Glutamatergic neuron (in vitro differentiated cells): ENCODE measurements at places on chromosomes 2 and 18. TPM values are rescaled to one million over a fixed set of nuclear protein-coding genes. Genes with fewer than 3 reads are reported as not detected.

The CNTNAP5 gene
- total RNA-seq, result 22.0 TPM

DNA sequence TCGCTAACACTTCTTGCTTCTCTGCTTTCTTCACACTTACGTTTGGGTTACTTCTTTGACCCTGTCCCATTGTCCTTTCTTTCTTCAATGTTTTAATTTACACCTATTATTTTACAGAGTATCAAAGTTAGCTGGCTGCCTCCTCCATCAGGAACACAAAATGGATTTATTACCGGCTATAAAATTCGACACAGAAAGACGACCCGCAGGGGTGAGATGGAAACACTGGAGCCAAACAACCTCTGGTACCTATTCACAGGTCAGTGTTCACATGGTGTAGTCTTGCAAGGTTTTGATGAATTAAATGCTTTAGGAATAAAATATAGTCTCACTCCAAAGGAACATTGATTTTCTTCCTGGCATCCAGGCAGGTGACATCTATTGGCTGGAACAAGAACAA is 919.0 kb downstream of the MBD2 start:
- H3K36me3 ChIP-seq, result no peaks in the 10 kb centered on the region
- H3K27ac ChIP-seq, result no peak overlapping the region
- DNase-seq, result no peak
- no peaks in the 10 kb centered on the region for H3K27me3 ChIP-seq
- H3K4me3 ChIP-seq, result no peak overlapping the region

DNA sequence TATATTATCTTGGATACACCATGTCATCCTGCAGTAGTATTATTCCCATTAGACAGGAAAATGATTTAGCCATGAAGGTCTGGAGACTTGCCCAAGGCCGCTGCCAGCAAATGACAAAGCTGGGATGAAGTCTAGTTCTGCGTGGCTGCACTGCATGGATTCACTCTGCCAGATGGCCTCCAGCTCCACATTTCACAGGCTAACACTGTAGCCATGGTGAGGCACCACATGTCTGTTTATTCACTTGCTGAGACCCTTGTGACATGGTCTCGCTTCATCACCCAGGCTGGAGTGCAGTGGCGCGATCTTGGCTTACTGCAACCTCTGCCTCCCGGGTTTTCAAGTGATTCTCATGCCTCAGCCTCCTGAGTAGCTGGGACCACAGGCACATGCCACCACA is 31.5 kb upstream of the SCG2 start:
- no peaks in the 10 kb centered on the region for H3K36me3 ChIP-seq
- peak overlapping the region; percentile 28 for H3K27ac ChIP-seq
- no peaks in the 10 kb centered on the region for H3K27me3 ChIP-seq
- no peak overlapping the region for H3K4me3 ChIP-seq
- H3K4me1 ChIP-seq, result peaks cover 1% of the 10 kb centered on the region

DNA sequence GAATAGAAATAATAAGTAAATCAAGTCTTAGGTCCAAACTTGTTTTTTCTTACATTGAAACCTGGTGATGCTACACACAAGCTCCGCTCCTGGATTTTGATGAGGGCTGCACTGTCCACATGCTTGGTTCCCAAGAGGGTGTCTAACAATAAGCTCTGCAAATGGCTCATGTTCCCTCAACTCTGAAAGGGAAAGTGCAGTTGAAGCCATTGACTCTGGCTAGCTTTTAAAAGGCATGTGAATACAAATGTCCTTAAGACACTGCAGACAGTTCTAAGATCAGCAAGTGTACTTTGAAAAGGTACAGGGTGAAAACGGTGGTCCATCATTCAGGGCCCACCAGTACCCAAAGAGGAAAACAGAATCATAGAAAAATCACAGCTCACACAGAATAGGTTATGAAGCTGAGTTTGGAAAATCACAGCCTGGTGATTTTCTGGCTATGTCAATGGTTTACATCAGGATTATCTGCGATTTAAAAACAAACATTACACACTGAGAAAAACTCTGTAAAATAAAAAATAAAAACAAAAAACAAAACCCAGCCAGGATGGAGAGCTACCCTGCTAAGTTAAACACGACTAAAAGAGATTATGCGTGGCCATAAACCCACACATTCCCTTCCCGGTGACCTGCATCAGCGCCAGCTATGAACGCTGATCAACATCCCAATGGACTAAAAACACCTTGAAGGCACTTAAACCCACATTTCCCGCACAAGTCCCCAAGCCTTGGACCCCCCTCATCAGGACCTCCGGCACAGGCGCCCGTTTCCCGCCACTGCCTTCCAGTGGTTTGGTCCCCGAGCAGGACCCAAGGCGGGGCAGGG is 554 bp downstream of the PFN4 start:
- peaks cover 13% of the 10 kb centered on the region for H3K4me1 ChIP-seq
- peak overlapping the region; percentile 92 for H3K4me3 ChIP-seq
- no peak for DNase-seq
- peaks cover 2% of the 10 kb centered on the region for H3K27me3 ChIP-seq
- no peaks in the 10 kb centered on the region for H3K36me3 ChIP-seq

DNA sequence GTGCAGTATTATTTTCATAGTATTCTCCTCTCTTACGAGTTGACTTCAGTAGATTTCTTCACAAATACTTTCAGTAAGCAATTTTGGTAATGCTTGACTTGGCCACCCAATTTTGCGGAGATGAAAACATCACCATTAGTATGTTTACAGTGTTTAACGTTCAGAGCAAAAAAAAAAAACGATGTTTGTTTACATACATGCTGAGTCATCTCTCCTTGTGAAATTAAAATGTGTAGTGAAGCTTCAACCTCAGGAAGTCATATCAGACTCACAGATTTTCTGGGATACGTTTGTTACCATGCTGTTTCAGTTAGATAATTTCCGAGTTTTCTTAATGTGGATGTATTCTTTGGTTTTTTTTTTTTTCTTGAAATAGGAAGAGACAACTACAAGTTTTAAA is 100.1 kb downstream of the CTNNA2 start:
- no peak for DNase-seq
- no peaks in the 10 kb centered on the region for H3K4me1 ChIP-seq
- H3K4me3 ChIP-seq, result no peak overlapping the region
- peaks cover 4% of the 10 kb centered on the region for H3K27me3 ChIP-seq

- DNase-seq, result no peak
- no peak overlapping the region for H3K4me3 ChIP-seq
- peaks cover 12% of the 10 kb centered on the region for H3K27me3 ChIP-seq
These were observed 300.1 kb downstream of the NDUFA10 start for GRCh38 chr2:239724851-239725550.

The ZNF804A gene
- 23.1 TPM for total RNA-seq

The NYAP2 gene
- 0.32 TPM for total RNA-seq

- peak overlapping the region; percentile 30 for H3K27ac ChIP-seq
- DNase-seq, result no peak
- no peaks in the 10 kb centered on the region for H3K36me3 ChIP-seq
- H3K4me1 ChIP-seq, result peaks cover 45% of the 10 kb centered on the region
These were observed 133.6 kb upstream of the MC4R start for GRCh38 chr18:60506190-60506589.

DNA sequence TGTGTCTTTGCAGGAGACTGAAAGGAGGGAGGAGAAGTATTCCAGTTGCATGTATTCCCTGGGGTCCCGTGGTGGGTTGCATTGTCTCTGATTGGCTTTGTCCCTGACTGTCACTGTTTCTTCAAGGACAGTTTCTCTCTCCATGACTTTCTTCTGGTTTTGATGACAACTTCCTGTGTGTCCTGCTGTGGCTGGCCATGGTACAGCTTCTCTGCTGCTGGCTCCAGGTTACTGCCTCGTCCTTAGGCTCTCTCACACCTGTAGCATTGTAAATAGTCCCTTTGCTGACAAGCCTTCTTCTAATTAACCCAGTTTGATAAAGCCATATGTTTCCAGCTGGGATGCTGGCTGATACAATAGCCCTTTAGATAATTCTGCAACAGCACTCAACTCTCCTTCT is 129.0 kb downstream of the LPIN1 start:
- no peak overlapping the region for H3K27ac ChIP-seq
- no peak for DNase-seq
- H3K36me3 ChIP-seq, result no peaks in the 10 kb centered on the region
- H3K4me1 ChIP-seq, result no peaks in the 10 kb centered on the region
- H3K4me3 ChIP-seq, result no peak overlapping the region

The C2orf92 gene
- 19.6 TPM for total RNA-seq

The PCARE gene
- total RNA-seq, result 0.66 TPM

The TANC1 gene
- total RNA-seq, result 14.9 TPM

GRCh38 chr2:49199266-49199665 is 45.0 kb upstream of the FSHR start:
- no peak overlapping the region for H3K4me3 ChIP-seq
- H3K4me1 ChIP-seq, result peaks cover 2% of the 10 kb centered on the region
- no peaks in the 10 kb centered on the region for H3K27me3 ChIP-seq
- DNase-seq, result no peak
- H3K36me3 ChIP-seq, result no peaks in the 10 kb centered on the region

The IL36G gene
- not detected for total RNA-seq

- H3K36me3 ChIP-seq, result peaks cover 5% of the 10 kb centered on the region
- no peak overlapping the region for H3K27ac ChIP-seq
- H3K4me3 ChIP-seq, result peak overlapping the region; percentile 69
- DNase-seq, result peak; percentile 55
- H3K4me1 ChIP-seq, result peaks cover 8% of the 10 kb centered on the region
- peaks cover 20% of the 10 kb centered on the region for H3K27me3 ChIP-seq
These were observed 26.6 kb downstream of the ASB18 start for GRCh38 chr2:236237468-236238190.

GRCh38 chr2:212098966-212099365 is 439.6 kb downstream of the ERBB4 start:
- no peak overlapping the region for H3K4me3 ChIP-seq
- no peaks in the 10 kb centered on the region for H3K4me1 ChIP-seq
- DNase-seq, result no peak
- H3K27me3 ChIP-seq, result no peaks in the 10 kb centered on the region
- no peak overlapping the region for H3K27ac ChIP-seq
- no peaks in the 10 kb centered on the region for H3K36me3 ChIP-seq

The KCNK3 gene
- total RNA-seq, result 21.7 TPM

GRCh38 chr2:229910832-229911412 is 10.9 kb downstream of the TRIP12 start:
- H3K27ac ChIP-seq, result no peak overlapping the region
- peaks cover 14% of the 10 kb centered on the region for H3K4me1 ChIP-seq
- no peak overlapping the region for H3K4me3 ChIP-seq
- DNase-seq, result no peak
- H3K36me3 ChIP-seq, result no peaks in the 10 kb centered on the region
- no peaks in the 10 kb centered on the region for H3K27me3 ChIP-seq
